ENCODE measurements at places on chromosomes 11 and 22.

DNA sequence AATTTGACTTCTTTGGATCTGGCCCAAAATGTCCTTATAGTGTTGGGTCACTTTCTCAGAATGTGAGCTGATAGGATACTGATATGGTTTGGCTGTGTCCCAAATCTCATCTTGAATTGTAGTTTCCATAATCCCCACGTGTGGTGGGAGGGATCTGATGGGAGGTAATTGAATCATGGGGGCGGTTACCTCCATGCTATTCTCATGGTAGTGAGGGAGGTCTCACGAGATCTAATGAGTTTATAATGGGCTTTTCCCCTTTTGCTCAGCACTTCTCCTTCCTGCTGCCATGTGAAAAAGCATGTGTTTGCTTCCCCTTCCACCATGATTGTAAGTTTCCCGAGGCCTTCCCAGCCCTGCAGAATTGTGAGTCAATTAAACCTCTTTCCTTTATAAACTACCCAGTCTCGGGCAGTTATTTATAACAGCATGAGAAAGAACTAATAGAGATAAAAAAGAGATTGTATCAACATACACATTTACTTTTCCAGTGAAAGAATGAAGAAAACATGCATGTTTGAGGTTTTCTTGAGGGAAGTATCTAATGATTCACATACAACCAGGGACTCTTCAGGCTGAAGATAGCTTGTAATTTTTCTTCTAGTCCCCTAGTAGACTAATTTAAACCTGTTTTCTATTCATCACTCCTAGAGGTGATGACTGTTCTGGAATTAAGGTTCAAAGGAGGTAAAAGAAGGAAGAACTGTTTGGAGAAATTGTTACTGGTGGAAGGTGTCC is 17.3 kb upstream of the CSTF3 start:
- DNase-seq = no peak

GRCh38 chr11:130474637-130475400 is 26.4 kb downstream of the ADAMTS15 start:
- no peak for DNase-seq

GRCh38 chr11:61742391-61742790 is 10.0 kb upstream of the MYRF start:
- DNase-seq = no peak

GRCh38 chr11:119337581-119338317 is 2.9 kb downstream of the C1QTNF5 start:
- DNase-seq = no peak

DNA sequence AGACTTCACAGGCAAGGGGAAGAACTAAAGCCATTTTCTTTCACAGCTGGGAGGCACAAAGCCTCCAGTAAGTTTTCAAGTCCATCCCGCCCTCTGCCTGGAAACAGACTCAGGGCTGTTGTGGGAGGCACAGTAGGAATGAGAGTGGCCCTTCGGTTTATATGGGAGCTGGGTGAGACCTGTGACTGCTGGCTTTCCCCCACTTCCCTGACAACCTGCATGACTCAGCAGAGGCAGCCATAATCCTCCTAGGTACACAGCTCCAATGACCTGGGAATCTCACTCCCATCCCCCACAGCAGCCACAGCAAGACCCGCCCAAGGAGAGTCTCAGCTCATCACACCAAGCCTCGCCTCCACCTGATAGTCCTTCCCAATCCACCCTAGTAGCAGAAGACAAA is 12.1 kb upstream of the TMEM45B start:
- no peak for DNase-seq

GRCh38 chr11:95095858-95096587 is 6.4 kb downstream of the ENDOD1 start:
- DNase-seq = no peak

GRCh38 chr11:69896250-69896649 is 77.0 kb upstream of the FGF3 start:
- no peak for DNase-seq

DNA sequence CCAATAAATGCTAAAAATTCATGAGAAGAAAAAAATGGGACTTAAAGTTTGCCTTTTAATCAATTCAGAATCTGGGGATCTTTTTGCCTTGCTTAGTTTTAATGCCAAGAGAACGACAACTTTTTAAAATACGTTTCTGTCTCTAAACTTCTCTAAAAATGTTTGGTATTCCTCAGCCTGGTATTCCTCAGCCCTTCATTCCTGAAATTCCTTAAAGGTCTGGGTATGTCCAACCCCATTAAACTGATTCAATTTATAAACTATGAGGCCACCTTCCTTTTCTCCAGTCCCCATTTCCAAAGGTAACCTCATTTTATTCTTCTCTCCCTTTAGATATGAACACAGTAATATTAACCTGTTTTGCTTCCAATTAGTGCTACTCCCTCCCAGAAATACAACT is 16.6 kb downstream of the POLA2 start:
- no peak for DNase-seq

DNA sequence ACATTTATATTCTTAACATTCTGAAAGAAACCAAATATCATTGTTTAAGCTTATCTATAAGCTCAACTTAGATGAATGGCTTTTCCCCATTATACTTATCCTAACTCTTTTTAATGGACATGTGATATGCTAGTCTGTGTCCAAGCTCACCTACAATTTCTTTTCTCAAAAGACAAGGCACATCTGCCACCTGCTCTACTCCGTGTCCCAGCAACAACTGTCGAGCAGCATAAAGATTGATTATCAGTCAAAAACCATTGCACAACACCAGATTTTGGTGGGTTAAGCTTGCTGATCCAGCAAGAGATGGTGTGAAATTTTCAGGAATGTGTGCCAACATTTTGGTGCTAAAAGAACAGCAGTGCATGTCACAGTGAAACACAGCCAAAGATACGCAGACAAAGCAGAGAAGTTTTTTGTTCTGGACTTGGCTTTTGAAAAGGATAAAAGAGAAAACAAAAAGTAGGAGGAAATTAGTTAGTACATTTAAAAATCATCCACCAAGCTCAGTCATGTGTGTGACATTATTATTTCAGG is 65.8 kb downstream of the DCDC1 start:
- DNase-seq = no peak

DNA sequence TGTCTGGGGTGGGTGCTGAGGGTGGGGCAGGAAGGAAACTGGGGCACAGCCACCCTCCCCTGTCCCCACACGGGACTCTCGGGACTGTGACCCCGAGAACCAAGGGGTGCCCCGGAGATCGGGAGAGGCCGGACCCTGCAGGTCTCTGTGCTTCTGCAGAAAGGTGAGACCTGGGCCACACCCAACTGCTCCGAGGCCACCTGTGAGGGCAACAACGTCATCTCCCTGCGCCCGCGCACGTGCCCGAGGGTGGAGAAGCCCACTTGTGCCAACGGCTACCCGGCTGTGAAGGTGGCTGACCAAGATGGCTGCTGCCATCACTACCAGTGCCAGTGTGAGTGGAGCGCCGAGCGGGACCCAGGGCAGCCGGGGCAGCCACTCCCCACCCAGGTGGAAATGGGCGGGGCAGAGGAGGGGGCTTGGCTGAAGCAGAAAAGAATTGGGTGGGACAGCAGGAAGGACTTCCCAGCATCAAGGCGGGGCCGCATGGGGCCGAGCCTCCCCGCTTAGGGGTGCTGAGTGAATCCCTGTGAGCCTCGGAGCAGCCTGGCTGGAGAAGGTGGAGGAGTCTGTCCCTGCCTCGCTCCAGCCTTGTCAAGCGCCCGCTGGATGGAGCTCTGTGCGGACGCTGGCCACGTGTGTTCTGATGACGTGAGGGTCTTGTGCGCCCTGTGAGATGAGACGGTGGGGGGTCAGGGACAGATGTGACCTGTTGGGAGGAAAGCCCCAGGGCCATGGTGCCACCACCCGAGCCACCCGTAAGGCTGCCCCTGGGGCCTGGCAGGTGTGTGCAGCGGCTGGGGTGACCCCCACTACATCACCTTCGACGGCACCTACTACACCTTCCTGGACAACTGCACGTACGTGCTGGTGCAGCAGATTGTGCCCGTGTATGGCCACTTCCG is 29.3 kb upstream of the MUC5B start:
- DNase-seq = no peak

GRCh38 chr22:46638601-46639431 is 18.6 kb downstream of the GRAMD4 start:
- DNase-seq = no peak

DNA sequence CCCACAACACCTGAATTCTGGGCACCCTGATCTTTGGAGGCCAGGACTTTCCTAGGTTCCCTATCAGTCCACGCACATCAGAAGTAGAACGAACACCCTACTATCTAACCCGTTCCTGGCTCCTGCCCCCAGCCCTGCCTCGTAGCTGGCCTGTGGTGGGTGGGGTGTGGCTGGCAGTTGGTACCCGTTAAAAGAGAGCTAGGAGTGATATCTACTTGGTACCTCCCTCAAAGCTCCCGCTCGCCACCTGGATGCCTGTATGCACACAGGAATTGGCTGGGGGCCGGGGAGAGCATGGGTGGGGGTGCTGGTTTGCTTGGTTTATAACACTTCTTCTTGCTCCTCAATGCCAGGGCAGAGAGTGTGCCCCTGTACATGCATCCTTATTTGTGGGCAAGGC is 14.0 kb upstream of the NECTIN1 start:
- DNase-seq = no peak

- DNase-seq = peak; percentile 19
Observed at GRCh38 chr22:33971561-33971961, 51.3 kb upstream of the LARGE1 start.

GRCh38 chr11:71542879-71543777 is 5.1 kb upstream of the KRTAP5-9 start:
- no peak for DNase-seq

- no peak for DNase-seq
Observed at GRCh38 chr11:56910785-56911184, 77.9 kb upstream of the OR5AK2 start.

DNA sequence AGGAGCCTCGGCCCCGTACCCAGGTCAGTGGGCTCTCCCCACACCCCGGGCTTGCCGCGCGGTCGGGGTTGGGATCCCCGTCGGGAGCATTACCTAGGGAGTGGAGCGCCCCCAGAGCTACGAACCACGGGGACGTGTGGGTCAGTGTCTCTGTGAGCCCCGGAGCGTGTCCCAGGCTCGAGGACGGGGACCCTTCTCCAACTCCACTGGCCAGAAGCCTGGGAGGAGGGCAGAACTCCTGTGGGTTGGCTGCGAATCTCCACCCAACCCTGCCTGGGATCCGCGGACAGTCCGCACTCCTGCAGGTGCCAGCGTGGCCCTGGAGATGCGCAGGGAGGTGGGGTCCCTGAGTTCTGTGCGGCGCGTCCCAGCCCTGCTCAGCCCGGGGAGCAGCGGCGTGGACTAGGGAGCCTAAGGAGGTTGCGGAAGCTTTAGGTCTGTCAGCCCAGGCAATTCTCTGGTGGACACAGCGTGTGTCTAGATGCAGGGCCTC is 346 bp downstream of the PPFIBP2 start:
- peak; percentile 25 for DNase-seq

GRCh38 chr11:110497231-110497978 is 67.7 kb downstream of the FDX1 start:
- DNase-seq = no peak

DNA sequence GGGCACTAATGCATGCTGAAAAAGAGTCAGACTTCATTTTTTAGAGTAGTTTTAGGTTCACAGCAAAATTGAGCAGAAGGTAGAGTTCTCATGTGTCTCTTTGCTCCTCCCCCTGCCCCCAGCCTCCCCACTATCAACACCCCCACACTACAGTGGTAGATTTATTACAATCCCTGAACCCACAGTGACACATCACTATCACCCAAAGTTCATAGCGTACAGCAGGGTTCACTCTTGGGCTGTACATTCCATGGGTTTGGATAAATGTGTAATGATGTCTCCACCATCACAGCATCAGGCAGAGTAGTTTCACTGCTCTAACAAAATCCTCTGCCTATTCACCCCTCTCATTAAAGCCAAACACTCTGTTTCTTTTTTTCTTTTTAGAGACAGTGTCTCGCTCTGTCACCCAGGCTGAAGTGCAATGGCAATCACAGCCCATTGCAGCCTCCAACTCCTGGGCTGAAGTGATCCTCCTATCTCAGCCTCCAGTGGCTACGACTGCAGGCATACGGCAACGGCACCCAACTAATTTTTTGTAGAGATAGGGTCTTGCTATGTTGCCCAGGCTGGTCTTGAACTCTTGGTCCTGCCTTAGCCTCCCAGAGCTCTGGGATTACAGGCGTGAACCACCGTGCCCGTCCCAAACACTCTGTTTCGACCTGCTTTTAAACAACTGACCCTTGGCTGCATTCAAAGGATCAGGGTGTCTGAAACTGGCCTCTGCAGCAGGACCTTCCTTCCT is 4.1 kb downstream of the BEST1 start:
- DNase-seq = no peak

DNA sequence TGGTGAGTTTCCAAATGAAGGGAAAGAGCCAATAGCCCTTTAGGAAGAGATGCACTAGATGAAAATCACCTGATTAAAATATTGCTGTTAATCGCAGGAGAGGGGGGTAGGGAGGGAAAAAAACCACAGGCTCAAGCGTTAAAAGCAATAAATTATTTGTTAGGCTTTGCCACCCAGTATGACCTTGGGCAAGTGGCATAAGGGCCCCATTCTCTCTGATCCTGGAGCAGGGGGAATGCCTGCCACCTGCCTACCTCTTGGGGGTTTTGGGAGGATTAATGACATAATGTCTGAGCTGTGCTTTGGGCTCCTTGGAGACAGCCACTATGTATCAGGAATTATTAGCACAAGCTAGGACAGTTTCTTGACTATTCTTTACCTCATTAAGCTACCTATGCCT is 80.0 kb downstream of the ZNRF3 start:
- no peak for DNase-seq

GRCh38 chr11:8721609-8722500 is 39.3 kb downstream of the RPL27A start:
- no peak for DNase-seq

- DNase-seq = no peak
Observed at GRCh38 chr22:28430466-28431025, 249.1 kb downstream of the TTC28 start.

GRCh38 chr22:44085743-44086270 is 61.7 kb downstream of the PARVB start:
- no peak for DNase-seq

- no peak for DNase-seq
Observed at GRCh38 chr11:123690485-123690884, 36.1 kb upstream of the SCN3B start.

DNA sequence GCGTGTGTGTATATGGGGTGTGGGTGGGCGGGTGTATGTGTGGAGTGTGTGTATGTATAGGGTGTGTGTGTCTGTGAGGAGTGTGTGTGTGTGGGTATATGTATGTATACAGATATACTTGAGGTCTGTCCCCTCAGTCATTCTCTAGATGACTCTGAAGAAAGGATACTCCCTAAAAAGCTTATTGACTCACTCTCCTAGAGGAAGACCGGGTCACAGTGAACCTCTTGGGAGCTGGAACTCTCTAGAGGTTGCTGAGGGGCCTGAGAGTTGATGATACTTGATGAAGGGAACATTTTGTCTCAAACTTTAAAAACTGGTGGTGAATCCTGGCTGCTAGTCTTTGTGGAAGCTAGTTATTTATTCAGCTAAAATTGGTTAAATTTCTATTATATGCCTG is 15.1 kb downstream of the STX3 start:
- DNase-seq = no peak

GRCh38 chr11:103842795-103843194 is 193.6 kb upstream of the DDI1 start:
- DNase-seq = no peak

GRCh38 chr11:123457187-123457770 is 27.2 kb downstream of the GRAMD1B start:
- DNase-seq = no peak
